T follicular helper cell (primary cell): ENCODE measurements at places on chromosomes 5 and 9.

GRCh38 chr5:128083811-128084227 lies 253 bp downstream of the SLC12A2 start:
- DNase-seq: no peak

DNA sequence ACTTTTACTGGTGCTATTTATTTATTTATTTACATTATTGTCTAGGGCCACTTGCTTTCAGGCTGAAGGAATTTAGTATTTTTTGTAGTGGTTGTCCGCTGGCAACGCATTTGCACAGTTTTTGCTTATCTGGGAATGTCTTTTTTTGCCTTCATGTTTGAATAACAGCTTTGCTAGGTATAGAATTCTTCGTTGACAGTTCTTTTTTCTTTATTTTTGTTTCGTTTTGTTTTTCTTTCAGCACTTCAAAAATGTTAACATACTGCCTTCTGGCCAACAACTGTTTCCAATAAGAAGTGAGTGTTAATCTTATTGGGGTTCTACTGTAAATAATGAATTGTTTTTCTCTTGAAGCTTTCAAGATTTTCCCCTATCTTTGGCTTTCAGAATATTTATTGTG lies 252.7 kb upstream of the TARS1 start:
- no peak for DNase-seq

- no peak for DNase-seq
Measured at GRCh38 chr5:73378070-73378469, 70.5 kb downstream of the FOXD1 start.

DNA sequence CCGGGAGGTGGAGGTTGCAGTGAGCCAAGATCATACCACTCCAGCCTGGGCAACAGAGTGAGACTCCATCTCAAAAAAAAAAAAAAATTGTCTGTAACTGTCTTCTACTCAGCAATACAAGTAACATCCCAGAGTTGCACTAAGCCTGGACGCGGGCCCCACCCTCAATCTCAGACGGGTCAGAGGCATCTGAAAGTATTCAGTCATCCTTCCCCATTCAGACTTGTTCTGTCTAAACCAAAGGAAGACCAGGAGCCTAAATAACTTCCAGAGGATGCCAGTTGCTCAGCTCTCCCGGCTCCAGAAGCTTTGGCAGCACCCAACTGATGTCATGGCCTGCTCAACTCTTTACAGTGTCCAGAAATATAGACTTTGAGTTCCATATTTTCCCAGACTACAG lies 218.6 kb downstream of the AUH start:
- DNase-seq: no peak

DNA sequence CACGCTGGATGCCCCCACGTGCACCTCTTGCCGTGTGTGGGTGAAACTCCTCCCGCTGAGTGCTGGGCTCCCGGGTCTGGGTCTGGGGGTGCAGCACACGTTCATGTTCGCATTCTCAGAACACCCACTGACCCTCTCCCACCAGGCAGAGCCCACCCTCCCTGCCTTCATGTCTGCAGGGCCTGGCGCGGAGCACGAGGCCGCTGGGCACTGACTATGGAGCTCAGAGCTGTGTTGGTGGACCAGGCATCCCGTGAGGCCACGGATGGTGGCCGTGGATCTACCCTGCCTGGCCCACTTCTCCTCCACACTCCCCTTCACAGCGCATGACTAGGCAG lies 8.8 kb downstream of the LCN12 start:
- DNase-seq: no peak

DNA sequence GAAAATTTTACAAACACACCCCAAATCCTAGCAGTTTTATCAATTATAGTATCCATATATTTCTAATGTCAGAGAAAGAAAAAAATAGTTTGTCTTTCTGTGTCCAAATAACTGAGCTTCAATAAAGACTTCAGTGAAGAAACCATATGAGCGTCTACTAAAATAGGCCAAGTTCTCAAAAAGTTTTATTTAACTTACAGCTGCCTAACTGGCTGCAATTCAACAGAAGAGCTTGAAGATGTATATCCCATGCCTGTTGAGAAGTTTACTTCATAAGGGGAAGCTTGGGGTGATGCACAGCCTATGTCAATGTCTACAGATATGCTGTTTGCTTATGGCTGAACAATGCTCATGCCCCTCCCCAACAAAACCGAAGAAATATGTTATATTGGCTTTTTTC lies 43.7 kb upstream of the ELOVL7 start:
- no peak for DNase-seq

DNA sequence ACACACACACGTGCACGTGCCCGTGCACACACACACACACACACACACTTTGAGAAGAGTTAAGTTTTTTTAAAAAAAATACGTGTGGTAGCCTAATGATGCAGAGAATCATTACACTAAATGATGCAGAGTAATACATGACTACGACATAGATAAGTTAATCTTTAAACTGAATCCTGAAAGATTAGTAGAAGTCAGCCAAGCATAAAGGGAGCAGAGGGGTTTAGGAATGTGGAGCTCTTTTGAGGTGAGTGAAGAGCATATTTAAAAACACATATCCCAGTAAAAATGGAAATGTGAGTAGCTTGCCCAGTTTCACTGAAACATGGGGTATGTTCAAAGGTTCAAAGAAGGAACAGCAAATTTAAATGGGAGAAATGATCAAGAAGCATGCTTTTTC lies 61.3 kb upstream of the TYRP1 start:
- no peak for DNase-seq

- no peak for DNase-seq
Measured at GRCh38 chr5:72272398-72272797, 47.6 kb downstream of the MRPS27 start.

- no peak for DNase-seq
Measured at GRCh38 chr9:110777196-110777875, 108.7 kb downstream of the MUSK start.

DNA sequence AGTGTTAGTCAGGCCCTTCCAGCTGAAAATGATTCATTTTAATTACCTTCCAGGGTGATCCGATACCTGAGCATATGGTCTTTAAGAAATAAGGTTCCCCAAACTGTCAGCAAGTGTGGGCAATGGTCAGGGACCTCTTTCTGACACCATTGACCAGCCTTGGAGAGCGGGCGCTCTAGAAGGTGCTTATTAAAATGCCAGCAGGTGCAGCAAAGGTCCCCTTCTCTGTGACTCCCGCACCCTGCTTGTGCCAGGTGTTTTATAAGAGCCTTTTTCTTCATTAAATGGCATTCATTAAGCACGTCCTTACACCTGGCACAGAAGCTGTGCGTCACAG lies 85.3 kb downstream of the MVB12B start:
- no peak for DNase-seq

- DNase-seq: no peak
Measured at GRCh38 chr9:124782661-124783574, 6.0 kb downstream of the OLFML2A start.

GRCh38 chr5:71640408-71640807 lies 53.3 kb downstream of the MCCC2 start:
- DNase-seq: no peak

DNA sequence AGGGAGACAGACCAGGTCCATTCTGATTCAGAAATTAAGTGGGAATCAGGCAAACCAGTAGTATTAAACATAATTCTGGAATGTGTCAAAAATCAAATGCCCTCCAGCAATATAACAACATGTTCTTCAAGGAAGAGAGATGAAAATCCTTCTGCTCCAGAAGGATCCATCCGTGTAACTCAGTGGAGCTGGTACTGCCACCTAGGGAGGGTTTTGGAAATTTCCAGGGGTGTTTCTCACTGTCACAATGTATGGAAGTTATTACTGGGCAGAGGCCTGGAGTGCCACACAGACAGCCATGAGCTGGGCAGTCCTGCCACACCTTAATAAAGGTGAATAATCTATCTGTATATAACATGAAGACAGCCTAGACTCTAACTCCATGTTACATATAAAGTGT lies 87.5 kb downstream of the TTLL11 start:
- DNase-seq: no peak

DNA sequence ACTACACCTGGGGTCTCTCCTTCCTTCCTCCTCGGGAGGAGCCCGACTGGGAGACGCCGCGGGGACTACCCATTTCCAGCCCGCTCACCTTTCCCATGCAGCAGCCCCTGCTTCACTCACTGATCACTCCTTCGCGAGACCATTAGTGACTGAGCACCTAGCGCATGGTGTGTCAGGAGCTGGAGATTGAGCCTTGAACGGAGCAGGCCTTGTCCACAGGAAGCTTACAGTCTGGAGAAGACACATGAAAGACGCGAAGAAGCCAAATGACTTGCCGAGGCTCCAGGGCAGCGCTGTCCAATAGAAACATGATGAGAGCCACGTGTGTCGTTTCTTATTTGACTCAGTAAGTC lies 283 bp upstream of the CFAP90 start:
- no peak for DNase-seq

DNA sequence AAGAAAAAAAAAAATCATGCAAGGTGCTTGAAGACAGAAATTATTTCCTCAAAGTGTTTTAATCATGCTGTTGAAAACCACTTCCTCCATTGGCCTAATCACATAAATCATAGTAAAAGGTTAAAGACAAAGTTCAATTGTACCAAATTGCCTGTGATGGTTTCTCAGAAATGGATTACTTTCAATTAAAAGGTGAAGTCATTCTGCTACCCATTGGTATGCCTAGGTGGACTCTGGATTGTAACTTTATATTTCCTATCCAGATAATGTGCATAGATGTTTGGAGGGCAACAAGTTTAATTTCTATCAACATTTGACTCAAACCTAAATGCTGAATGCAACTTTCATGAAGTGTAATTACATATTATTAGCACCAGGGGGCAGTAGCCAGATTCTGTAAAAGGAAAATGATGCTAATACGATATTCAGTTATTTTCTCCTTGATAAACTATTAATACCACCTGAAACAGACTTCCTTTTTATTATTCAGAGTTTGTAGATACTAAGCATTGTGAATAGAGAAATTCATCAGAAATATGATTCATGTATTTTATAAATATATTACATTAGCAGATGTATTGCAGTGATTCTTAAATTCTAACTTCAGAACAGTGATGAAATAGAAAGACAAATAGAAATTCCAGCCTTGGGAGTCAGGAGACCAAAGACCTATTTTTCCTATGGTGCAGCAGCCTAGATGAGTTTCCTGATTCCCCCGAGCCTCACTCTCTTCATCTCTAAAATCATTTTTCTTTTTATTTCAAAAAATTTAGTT lies 148.2 kb downstream of the CAAP1 start:
- no peak for DNase-seq

DNA sequence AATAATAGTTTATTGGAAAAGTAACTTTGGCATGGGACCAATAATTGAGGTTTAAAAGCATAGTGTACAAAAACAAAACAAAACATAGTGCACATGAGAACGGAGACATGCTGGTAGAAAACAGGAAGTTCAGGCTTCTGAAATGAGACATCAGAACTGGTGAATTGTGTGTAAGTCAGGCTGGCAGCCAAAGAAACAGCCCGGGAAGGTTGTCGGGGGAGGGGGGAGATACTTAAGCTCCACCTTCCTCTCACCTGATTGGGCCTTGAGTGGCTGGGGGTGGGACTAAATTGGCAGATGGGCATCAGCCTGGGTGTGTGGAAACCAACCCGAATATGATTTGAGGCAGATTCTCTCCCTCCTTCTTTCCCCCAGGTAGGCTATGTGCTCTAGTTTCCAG lies 256.3 kb downstream of the SMARCA2 start:
- no peak for DNase-seq

DNA sequence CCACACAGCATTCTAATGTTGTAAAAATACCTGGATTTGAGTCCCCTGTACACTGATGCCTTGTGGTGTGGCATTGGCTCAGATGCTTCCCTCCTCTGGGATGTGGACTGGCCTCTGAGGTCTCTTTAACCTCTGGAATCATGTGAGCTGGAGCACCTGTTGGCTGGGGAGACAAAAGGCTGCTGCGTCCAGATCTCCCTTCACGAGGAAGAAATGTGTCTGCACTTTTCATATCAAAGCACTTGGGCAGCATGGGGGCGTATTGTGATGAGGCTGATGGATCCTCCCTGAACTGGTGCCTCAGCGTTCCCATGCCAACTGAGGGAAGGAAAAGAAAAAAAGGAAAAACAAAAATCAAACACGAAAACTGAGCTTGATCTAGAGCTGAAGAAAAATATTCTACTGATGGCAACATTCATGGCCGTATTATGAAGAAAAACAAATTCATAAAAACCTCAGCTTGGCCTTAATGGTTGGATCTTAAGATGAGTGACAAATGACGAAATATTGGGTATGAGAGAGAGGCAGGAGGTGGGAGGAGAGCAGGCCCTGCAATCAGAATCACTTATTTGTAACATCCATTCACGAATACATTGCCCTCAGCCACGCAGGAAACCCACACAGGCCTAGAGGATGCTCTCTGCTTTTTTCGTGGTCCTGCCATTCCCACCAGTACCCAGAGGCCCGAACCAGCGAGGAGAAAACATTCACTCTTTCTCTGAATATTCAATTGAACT lies 26.2 kb downstream of the GRIA1 start:
- no peak for DNase-seq

GRCh38 chr5:60675286-60675685 lies 24.7 kb downstream of the DEPDC1B start:
- DNase-seq: no peak

- no peak for DNase-seq
Measured at GRCh38 chr5:14729448-14730385, 65.2 kb downstream of the OTULIN start.

- no peak for DNase-seq
Measured at GRCh38 chr5:167594061-167594435, 697.4 kb upstream of the WWC1 start.

GRCh38 chr9:71130521-71130920 lies 9.1 kb upstream of the TRPM3 start:
- DNase-seq: no peak

GRCh38 chr5:55913466-55914413 lies 62.6 kb downstream of the IL31RA start:
- no peak for DNase-seq

DNA sequence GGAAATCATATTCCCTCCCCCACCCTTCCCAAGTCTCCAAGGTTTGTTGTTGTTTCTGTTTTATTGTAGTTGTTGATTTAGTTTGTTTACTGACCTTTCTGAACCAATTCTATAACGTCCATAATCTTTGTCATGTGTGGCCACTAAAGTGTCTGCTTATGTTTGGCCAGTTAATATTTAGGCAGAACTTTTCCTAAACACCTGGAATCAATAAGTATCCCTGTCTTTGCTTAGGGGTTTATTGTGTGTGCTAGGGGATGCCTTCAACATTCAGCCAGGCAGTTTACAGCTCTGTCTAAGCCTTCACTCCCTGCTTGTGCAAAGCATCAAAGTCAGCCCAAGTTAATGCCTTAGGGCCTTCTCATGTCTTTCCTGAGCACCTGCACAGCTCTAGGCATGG lies 16.9 kb upstream of the LECT2 start:
- no peak for DNase-seq

GRCh38 chr5:113253037-113253436 lies 181.8 kb downstream of the TSSK1B start:
- DNase-seq: no peak

- DNase-seq: no peak
Measured at GRCh38 chr5:96683810-96684209, 21.6 kb downstream of the CAST start.

DNA sequence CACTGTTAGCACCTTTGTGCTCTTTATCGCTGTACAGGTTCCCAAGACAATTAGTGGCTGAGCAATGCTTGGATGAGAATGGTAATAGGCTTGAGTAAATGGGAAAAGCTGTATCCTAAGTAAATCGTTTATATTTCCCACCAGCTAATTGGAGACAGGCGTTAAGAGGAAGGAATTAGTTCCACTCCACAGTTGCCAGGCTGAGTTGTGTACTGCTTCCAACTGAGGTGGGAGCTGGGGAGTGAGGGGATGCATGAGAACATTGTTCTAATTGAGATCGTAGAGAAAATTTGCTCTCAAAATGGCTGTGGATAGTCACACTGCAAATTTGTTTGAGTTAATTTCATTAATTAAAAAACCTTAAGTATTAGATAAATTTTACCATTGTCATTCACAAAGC lies 285.0 kb upstream of the ADAMTSL1 start:
- no peak for DNase-seq

- DNase-seq: no peak
Measured at GRCh38 chr5:6048746-6049145, 329.6 kb downstream of the MED10 start.
